ENCODE measurements at places on chromosomes 12 and 14.
A peak's percentile ranks its signal among the peaks of the same experiment; 100 is the strongest.

DNA sequence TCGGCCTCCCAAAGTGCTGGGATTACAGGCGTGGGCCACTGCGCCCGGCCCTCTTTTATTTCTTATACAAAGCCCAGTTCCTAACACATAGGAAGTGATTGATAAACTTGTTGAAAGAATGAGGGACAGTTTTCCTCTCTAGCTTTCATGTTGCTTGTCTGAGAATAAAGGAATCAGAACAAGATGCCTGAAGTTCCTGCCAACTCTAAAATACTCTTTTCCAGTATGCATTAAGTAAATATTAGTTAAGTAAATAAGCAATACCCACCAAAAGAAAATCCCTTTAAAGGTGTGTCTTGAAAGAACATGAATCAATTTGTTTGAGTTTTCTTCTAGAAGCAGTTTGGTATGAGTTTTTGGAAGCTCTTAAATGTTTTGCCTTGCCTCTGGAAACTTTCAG is 24.4 kb upstream of the CD27 start:
- no peak for DNase-seq

DNA sequence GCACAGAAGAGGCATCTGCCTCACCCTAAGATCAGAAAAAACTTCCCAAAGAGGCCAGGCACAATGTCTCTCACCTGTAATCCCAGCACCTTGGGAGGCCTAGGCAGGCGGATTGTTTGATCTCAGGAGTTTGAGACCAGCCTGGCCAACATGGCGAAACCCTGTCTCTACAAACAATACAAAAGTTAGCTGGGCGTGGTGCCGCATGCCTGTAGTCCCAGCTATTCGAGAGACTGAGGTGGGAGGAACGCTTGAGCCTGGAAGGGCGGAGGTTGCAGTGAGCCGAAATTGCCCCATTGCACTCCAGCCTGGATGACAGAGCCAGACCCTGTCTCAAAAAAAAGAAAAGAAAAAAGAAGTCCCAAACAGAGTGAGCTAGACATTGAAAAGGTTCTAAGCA is 4.5 kb downstream of the ZBTB1 start:
- DNase-seq, result no peak

GRCh38 chr12:46664761-46665287 is 161.0 kb downstream of the SLC38A4 start:
- DNase-seq, result no peak

DNA sequence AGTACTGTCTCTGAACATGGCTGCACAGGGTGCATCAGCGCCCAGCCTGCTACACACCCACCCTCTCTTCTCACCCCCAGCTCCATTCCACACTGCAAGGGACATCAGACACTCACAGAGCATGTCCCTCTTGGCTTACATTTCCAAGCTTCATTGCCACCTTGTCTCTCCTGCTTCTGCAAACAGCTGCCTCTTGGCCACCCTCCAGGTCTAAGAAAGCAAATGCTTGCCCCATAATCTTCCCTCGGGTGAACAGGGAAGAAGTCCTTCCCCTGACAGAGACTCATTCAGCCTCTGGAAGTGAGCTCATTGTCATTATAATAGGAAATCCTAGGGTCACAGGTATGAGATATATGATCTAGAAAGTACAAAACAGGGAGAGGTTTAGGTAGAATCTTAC is 505.2 kb downstream of the RMST start:
- DNase-seq, result no peak

- no peak for DNase-seq
Measured at GRCh38 chr14:65281991-65282895, 130.3 kb upstream of the FUT8 start.

DNA sequence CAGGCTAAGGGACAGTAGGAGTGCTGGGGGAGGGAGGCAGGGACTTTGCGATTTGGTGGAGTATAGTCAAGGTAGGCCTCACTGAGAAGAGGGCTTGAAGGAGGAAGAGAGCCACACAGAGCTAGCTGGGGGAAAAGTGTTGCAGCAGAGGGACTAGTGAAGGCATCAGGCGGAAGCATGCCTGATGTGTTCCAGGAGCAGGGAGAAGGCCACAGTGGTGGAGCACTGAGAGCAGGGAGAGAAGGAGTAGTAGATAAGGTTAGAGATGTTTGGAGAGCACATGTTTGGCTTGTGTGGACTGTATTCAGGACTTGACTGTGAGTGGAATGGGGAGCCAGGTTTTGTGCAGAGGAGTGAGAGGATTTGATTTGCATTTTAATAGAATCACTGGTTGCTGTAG is 9.0 kb downstream of the FRMD6 start:
- DNase-seq, result no peak

GRCh38 chr14:67943947-67944346 is 124.4 kb downstream of the RAD51B start:
- peak; percentile 37 for DNase-seq

- no peak for DNase-seq
Measured at GRCh38 chr14:78202976-78203375, 32.8 kb downstream of the NRXN3 start.

DNA sequence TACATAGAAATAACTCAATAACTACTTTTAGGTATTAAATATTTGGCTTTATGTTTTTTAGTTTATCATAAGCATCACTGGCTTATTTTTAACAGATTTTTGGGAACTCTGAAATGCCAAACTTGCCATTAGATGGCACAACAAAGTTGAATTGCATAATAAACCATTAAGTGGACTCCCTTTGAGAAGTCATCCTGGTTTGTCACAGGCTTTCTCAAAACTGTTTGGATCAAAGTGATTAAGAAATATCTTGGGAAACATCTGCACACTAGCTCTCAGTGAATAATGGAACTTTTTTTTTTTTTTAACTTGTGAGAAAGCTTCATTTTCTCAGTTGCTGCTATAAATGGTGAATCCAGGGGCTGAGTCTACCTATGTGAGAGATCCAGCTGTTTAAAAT is 4.3 kb downstream of the SLC16A7 start:
- no peak for DNase-seq

- no peak for DNase-seq
Measured at GRCh38 chr14:77022236-77022852, 6.2 kb downstream of the IRF2BPL start.

DNA sequence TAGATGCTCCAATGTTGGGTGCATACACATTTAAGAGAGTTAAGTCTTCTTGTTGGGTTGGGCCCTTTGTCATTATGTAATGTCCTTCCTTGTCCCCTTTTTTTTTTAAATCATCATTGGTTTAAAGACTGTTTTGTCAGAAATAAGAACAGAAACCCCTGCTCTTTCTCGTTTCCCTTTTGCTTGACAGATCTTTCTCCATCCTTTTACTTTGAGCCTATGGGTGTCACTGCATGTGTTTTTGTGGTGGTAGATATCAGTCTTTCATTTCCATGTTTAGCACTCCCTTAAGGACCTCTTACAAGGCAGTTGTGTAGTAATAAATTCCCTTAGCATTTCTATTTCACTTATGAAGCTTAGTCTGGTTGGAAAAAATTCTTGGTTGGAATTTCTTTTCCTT is 47.4 kb downstream of the RTN1 start:
- no peak for DNase-seq

GRCh38 chr14:92263681-92264080 is 59.3 kb upstream of the SLC24A4 start:
- no peak for DNase-seq

GRCh38 chr14:75011356-75011994 is 8.8 kb downstream of the EIF2B2 start:
- DNase-seq, result no peak

- no peak for DNase-seq
Measured at GRCh38 chr14:99093532-99094517, 178.2 kb downstream of the BCL11B start.

DNA sequence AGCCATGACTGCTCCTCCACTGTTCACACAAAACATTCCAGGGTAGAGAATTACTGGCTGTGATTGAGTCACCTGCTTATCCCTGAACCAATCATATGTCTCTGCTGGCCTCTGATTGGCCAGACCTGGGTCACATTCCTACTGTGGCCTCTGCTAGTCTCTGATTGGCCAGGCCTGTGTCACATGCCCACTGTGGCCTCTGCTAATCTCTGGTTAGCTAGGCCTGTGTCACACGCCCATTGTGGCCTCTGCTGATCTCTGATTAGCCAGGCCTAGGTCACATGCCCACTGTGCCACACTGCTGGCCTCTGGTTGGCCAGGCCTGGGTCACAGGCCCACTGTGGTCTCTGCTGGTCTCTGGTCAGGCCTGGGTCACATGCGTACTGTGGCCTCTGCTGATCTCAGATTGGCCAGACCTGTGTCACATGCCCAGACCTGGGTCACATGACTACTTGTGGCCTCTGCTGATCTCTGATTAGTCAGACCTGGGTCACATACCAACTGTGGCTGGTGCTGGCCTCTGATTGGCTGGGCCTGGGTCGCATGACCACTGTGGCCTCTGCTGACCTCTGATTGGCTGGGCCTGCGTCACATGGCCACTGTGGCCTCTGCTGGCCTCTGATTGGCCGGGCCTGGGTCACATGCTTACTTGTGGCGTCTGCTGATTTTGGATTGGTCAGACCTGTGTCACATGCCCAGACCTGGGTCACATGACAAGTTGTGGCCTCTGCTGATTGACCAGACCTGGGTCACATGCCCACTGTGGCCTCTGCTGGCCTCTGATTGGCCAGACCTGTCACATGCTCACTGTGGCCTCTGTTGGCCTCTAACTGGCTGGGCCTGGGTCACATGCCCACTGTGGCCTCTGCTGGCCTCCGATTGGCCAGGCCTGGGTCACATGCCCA is 251.6 kb downstream of the SLC15A4 start:
- DNase-seq, result no peak

DNA sequence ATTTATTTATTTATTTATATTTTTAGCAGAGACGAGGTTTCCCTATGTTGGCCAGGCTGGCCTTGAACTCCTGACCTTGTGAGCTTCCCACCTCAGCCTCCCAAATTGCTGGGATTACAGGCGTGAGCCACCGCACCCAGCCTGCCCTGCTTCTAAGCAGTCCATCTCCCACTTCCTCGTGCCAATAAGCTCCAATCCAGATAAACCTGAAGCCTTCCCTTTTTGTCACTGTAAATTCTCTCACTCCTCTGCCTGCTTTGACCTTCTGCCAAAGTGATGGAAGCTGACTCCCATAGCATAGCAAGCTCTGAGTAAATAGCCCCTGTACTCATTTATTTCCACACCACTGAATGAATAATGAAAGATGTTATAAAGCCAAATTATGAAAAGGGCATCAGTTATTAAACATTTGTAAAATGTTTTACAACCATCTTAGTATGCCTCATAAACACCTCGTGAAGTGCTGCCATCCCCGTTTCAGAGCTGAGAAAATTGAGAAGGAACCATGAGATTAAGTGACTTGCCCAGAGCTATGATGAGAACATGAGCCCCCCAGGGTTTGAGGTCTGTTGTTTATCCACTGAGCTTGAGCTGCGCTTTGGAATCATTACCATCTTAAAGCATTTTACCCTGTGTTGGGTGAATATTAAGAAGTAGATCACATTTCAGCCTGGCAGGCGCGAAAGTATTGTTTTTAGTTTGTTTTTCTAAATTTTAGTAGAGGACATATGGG is 30.4 kb downstream of the MANSC1 start:
- DNase-seq, result no peak

DNA sequence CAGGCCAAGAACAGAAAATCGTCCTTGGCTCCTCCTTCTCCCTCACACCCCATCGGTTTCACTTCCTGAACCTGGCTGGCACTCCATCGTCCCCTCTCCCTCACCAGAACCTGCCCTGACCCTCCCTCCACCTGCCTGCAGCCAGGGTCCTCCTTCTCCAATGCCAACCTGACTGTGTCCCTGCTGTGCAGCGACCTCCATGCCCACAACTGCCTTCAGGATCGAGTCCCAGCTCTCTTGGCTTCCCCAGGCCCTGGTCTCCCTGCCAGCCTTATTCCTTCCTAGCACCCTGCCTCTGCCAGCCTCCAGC is 19.8 kb downstream of the HVCN1 start:
- DNase-seq, result no peak

GRCh38 chr12:59823567-59823966 is 227.7 kb downstream of the SLC16A7 start:
- no peak for DNase-seq

GRCh38 chr14:69208666-69209065 is 17.4 kb downstream of the EXD2 start:
- no peak for DNase-seq

DNA sequence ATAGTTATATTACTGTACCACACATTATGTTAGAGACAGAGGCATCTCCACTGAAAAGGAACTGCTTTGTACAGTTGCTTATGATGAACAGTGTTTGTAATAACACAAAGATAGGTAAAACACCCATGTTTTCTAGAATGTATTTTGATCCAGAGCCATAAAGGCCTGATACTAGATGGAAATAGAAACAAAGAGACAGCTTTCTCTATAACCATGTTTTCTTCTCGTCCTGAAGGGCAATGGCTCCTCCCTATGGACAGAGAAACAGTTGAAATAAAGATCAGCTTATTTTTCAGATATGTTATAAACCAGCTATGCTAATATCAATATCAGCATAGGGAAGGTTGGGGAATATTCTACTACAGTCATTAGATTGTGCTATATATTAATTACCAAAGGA is 109.2 kb downstream of the ATXN7L3B start:
- no peak for DNase-seq

DNA sequence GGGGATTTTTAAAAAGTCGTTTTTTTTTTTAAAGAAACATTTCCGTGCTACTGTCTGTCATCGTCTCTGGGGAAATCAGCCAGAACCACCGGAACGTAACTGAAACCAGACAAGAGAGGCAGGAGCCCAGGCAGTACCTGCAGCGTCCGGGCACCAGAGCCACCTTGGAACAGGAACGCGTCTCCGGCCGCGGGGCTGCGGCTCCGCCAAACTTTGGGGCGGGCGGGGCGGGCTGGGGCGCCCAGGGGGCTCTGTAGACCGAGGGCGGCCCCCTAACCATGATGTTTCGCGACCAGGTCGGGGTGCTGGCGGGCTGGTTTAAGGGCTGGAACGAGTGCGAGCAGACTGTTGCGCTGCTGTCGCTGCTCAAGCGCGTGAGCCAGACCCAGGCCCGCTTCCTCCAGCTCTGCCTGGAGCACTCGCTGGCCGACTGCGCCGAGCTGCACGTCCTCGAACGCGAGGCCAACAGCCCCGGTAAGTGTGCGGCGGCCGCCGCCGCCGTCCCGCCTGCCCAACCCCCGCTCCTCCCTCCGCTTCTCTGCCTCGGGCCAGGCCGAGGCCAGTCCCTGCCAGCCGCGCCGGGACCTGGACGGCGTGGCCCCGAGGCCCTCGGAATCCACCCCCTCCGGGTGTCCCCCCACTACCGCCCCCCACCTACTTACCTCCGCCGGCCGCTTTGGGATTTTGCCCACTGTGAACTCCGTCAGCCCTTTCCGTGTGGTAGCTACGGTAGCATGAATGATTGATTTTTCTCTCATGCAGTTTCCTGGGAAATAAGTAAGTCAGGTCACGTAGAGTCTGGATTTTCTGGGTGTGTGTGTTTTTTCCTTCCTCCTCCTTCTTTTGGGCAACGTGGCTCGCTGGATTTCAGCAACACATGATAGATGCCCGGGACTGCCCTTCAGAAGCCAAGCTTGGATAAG is 972 bp downstream of the SAMD4A start:
- peak; percentile 28 for DNase-seq

DNA sequence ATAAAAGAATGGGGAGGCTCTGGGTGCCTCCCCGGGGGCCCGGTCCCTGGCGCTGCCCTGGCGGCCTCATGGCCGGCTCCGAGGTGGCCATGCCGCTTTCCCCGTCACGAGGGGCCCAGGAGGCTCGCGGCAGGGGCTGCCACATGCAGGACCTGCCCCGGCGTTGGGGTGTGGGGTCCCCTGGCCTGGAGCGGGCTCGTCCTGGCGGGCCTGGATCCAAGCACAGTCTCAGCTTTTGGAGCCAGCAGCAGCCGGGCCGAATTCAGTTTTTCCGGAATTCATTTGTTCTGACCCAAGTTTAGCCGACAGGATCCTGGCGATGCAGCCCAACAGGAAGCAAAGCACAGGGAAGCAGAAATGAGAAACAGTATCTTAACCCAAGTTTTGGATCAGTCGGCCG is 26.4 kb upstream of the AEBP2 start:
- no peak for DNase-seq

GRCh38 chr12:12331896-12332295 is 18.1 kb downstream of the MANSC1 start:
- DNase-seq, result no peak
